Vagina (tissue), 2 donors: ENCODE measurements at places on chromosomes 4 and X. TPM values are rescaled to one million over a fixed set of nuclear protein-coding genes. Genes with fewer than 3 reads are reported as not detected.

The SMAD1 gene
- total RNA-seq: 31.7 TPM

- H3K27ac ChIP-seq: no peak overlapping the region
- H3K4me3 ChIP-seq: no peak overlapping the region
- DNase-seq: no peak
- no peaks in the 10 kb centered on the region for H3K27me3 ChIP-seq
- H3K4me1 ChIP-seq: no peaks in the 10 kb centered on the region
- no peaks in the 10 kb centered on the region for H3K36me3 ChIP-seq
These were observed 12.5 kb downstream of the KLHL15 start for GRCh38 chrX:24014388-24015018.

- peaks cover 46% of the 10 kb centered on the region for H3K36me3 ChIP-seq
- no peaks in the 10 kb centered on the region for H3K4me1 ChIP-seq
- no peak overlapping the region for H3K4me3 ChIP-seq
- no peaks in the 10 kb centered on the region for H3K27me3 ChIP-seq
These were observed 172.9 kb downstream of the AFAP1 start for GRCh38 chr4:7766661-7767345.

- DNase-seq: no peak
- peaks cover 35% of the 10 kb centered on the region for H3K36me3 ChIP-seq
- H3K4me3 ChIP-seq: no peak overlapping the region
- H3K27ac ChIP-seq: no peak overlapping the region
- H3K4me1 ChIP-seq: peaks cover 1% of the 10 kb centered on the region
These were observed 19.3 kb downstream of the SEC24D start for GRCh38 chr4:118816538-118817177.

The KIT gene
- total RNA-seq: 16.7 TPM

The PPBP gene
- total RNA-seq: not detected

- DNase-seq: no peak
- no peak overlapping the region for H3K27ac ChIP-seq
- no peaks in the 10 kb centered on the region for H3K27me3 ChIP-seq
- no peaks in the 10 kb centered on the region for H3K36me3 ChIP-seq
- no peaks in the 10 kb centered on the region for H3K4me1 ChIP-seq
These were observed 118.5 kb downstream of the BTC start for GRCh38 chr4:74675673-74676279.

The FGFR3 gene
- 96.5 TPM for total RNA-seq

GRCh38 chr4:77031544-77031943, 44.2 kb downstream of the CCNI start:
- DNase-seq: no peak
- H3K36me3 ChIP-seq: no peaks in the 10 kb centered on the region
- no peaks in the 10 kb centered on the region for H3K27me3 ChIP-seq
- no peaks in the 10 kb centered on the region for H3K4me1 ChIP-seq
- H3K4me3 ChIP-seq: no peak overlapping the region

The SPATA4 gene
- not detected for total RNA-seq

DNA sequence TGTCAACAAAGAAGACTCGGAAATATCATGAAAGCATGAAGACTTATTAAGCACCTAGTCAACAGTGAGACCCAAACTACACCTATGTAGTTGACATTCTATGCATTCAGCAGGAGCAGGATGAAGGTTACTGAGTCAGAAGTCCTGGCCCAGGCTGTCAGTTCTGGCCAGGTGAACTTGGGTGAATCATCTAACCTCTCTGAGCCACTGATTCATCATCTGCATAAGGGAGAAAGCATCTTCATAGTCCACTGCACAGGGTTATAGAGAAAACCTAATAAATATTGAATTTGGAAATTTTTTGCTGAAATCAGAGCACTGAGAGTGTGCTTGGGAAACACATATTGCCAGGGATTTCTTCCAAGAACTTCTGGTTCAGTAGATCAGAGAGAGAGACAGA, 296.0 kb upstream of the SFRP2 start:
- no peaks in the 10 kb centered on the region for H3K4me1 ChIP-seq
- H3K36me3 ChIP-seq: no peaks in the 10 kb centered on the region
- H3K27ac ChIP-seq: no peak overlapping the region
- H3K4me3 ChIP-seq: no peak overlapping the region
- no peaks in the 10 kb centered on the region for H3K27me3 ChIP-seq

- H3K4me1 ChIP-seq: no peaks in the 10 kb centered on the region
- H3K27ac ChIP-seq: no peak overlapping the region
- no peaks in the 10 kb centered on the region for H3K36me3 ChIP-seq
- DNase-seq: no peak
- no peaks in the 10 kb centered on the region for H3K27me3 ChIP-seq
These were observed 7.3 kb downstream of the HAUS7 start for GRCh38 chrX:153463031-153463430.

DNA sequence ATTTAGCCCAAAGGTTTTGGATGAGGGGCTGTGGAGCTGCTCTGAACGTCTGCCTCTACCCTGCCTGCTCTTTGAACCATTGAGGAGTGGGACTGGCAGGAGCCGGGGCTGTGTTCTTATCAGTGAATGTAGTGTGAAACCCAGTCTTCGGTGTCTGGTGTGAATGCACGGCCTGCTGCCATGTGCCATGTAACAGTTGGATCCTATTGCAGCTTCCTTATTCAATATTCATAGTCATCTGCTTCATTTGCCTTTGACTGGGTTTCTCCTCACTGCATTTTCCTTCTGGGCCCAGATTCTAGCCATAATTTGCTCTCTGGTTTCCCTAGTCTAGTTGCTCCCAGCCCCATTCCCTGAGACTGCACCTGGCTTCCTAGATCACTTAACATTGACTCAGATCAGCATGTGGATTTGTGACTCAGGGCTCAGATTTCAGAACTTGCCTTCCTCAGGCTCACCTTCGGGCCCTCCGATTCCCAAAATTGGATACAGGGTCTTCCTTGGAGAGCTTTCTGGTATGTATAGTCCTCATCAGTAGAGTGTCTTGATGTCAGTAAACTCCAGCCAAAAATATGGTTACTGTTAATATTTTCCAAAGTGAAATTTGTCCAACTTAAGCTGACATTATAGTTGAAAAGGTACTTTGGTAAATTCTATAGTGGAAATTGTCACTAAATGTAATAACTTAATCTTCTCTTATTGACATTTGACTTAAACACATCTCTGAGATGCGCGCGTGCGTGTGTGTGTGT, 94.0 kb upstream of the DDIT4L start:
- no peak for DNase-seq
- H3K4me1 ChIP-seq: peaks cover 12% of the 10 kb centered on the region

- H3K36me3 ChIP-seq: no peaks in the 10 kb centered on the region
- H3K27ac ChIP-seq: no peak overlapping the region
- no peak overlapping the region for H3K4me3 ChIP-seq
These were observed 205.9 kb upstream of the CASK start for GRCh38 chrX:42129022-42129940.

DNA sequence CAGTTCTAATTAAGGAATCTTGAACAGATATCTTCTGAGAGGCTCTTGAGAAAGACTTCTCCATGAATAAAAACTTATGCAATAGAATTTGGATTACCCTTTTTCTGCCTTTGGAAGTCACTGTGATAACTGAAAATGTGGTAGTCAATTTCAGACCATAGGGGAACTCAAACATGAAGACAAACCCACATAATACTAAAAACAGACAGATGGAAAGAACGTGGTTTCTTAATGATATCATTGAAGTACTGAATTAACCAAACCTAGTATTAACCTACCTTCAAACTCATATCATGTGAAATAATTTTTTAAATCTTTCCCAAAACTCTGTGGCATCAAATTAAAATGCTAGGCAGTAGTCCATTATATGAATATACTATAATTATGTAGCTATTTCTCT, 153.5 kb downstream of the CAMK2D start:
- H3K27me3 ChIP-seq: no peaks in the 10 kb centered on the region
- H3K27ac ChIP-seq: no peak overlapping the region
- peaks cover 8% of the 10 kb centered on the region for H3K4me1 ChIP-seq
- H3K36me3 ChIP-seq: peaks cover 6% of the 10 kb centered on the region
- no peak overlapping the region for H3K4me3 ChIP-seq

The MFAP3L gene
- total RNA-seq: 2.2 TPM

The NMU gene
- 8.1 TPM for total RNA-seq

DNA sequence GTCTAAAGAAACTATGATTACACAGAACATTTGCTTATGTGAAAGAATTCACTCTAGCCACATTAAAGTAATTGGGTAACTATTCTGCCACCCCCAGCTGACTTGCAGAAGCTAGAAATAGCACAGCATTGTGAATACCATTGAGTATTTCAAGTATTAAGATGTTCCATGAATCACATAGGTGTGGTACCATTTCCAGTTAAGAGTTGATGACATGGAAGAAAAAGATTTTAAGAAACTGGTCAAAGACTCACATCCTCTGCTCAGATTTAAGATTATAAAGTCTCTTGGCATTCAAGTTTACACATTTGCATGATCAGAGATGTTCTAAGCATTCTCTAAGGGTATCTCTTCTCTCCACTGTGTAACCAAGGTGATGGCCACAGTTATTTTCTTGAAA, 287.5 kb downstream of the CAMK2D start:
- H3K4me3 ChIP-seq: no peak overlapping the region
- no peak overlapping the region for H3K27ac ChIP-seq
- H3K4me1 ChIP-seq: peaks cover 5% of the 10 kb centered on the region
- no peak for DNase-seq
- H3K36me3 ChIP-seq: no peaks in the 10 kb centered on the region
- H3K27me3 ChIP-seq: no peaks in the 10 kb centered on the region

GRCh38 chr4:7857238-7857701, 82.4 kb downstream of the AFAP1 start:
- no peaks in the 10 kb centered on the region for H3K36me3 ChIP-seq
- no peak overlapping the region for H3K4me3 ChIP-seq
- no peaks in the 10 kb centered on the region for H3K27me3 ChIP-seq
- no peak for DNase-seq
- peaks cover 11% of the 10 kb centered on the region for H3K4me1 ChIP-seq
- H3K27ac ChIP-seq: no peak overlapping the region

GRCh38 chrX:68685685-68686084, 38.2 kb downstream of the STARD8 start:
- no peaks in the 10 kb centered on the region for H3K4me1 ChIP-seq
- no peak for DNase-seq
- no peaks in the 10 kb centered on the region for H3K27me3 ChIP-seq
- H3K27ac ChIP-seq: peak overlapping the region; percentile 81
- peak overlapping the region; percentile 36 for H3K4me3 ChIP-seq
- H3K36me3 ChIP-seq: no peaks in the 10 kb centered on the region

DNA sequence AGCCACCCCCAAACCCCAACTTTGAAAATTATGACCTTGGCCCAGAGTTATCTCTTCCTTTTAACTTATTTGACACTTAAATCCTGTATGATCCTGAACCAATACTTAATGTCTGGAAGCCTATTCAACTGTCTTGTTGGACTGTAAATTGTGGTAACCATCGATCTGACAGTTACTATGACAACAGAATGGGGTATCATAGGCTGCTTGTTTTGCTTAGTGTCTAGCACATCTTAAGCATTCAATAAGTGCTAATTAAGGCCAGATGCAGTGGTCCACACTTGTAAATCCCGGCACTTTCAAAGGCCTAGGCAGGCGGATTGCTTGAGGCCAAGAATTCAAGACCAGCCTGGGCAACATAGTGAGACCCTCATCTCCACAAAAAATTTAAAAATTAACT, 175.0 kb downstream of the APBB2 start:
- DNase-seq: no peak
- no peak overlapping the region for H3K27ac ChIP-seq
- H3K36me3 ChIP-seq: no peaks in the 10 kb centered on the region
- no peak overlapping the region for H3K4me3 ChIP-seq
- no peaks in the 10 kb centered on the region for H3K27me3 ChIP-seq

The GATA1 gene
- 1.2 TPM for total RNA-seq

DNA sequence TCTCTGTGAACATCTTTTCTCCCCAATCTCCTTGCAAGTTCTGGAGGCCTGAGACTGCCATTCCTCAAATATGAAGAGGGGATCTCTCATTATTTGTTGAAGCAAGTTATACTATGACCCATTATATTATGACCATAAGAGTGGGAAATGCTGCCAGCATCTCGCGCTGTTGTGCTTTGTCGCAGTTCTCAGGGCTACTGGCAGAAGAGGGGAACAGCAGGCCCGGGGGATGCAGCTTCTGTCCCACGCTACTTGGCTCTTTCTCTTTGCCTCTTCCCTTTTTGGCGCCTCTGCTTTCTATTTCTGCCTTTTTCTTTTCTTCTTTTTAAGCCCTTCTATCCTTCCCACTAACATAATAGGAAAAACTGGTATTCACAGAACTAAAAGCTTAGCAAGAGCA, 64.2 kb downstream of the GEMIN8 start:
- H3K4me3 ChIP-seq: no peak overlapping the region
- no peaks in the 10 kb centered on the region for H3K36me3 ChIP-seq
- H3K27ac ChIP-seq: no peak overlapping the region
- H3K27me3 ChIP-seq: no peaks in the 10 kb centered on the region

DNA sequence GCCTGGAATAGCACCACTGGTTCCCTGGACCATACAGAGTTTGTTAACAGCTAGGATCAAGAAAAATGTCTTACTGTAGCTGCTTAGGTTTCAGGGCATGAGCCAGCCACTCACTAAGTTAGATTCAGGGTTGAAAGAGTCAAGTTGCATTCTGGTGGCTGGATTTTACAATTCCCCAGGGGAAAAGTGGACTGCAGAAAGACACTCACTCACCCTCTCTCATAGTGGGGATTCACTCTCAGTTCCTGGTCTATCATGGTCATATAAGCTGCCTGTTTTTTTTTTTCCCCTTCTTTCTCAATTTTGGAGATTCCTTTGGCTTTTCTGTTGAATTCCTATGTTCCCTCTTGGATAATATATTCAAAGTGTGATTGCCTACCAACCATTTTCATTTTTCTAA, 744.2 kb upstream of the GRIA3 start:
- no peak for DNase-seq
- no peaks in the 10 kb centered on the region for H3K4me1 ChIP-seq
- no peaks in the 10 kb centered on the region for H3K27me3 ChIP-seq
- no peak overlapping the region for H3K4me3 ChIP-seq
- H3K27ac ChIP-seq: no peak overlapping the region

- H3K36me3 ChIP-seq: no peaks in the 10 kb centered on the region
- H3K27me3 ChIP-seq: no peaks in the 10 kb centered on the region
- DNase-seq: no peak
- no peak overlapping the region for H3K4me3 ChIP-seq
- H3K4me1 ChIP-seq: no peaks in the 10 kb centered on the region
These were observed 17.7 kb downstream of the PPP4R3C start for GRCh38 chrX:27445438-27445837.

DNA sequence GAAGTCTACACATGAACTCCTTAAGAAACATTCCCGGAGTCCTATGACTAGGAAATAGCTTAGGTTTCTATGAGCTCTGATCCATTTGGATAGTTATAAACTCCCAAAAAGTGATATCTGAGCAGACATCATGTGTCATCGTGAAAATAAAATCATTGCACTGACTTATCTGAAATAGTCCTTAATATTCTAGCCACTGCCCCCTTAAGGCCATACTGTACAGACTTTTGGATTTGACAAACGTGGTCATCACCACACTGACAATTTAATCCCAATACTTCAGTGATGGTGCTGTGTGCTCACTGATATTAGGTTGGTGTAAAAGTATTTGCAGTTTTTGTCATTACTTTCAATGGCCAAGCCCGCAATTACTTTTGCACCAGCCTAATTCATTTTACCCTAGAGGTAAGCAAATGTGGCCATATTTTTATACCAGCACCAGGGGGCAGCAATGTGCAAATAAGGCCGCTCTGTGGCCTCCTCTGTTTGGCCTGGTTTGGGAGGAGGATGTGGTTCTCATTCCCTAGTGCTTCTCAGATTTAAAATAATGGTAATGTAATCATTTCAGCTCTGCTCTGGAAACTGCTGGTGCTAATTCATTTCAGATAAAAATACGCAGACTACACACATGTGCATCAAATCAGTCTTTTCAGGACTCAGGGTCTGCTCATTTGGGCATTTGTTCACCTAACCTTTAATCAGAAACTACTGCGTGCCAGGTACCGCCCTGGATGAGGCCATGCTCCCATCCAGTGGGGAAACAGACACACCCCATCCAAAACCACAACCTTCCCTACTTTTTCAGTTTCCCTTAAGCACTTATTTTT, 196.4 kb upstream of the C1QTNF7 start:
- no peaks in the 10 kb centered on the region for H3K36me3 ChIP-seq
- peak overlapping the region; percentile 22 for H3K27ac ChIP-seq
- H3K27me3 ChIP-seq: no peaks in the 10 kb centered on the region
- DNase-seq: no peak
- H3K4me1 ChIP-seq: peaks cover 42% of the 10 kb centered on the region

The ETNPPL gene
- not detected for total RNA-seq
